ENCODE measurements at places on chromosomes 3 and 15.
A peak's percentile ranks its signal among the peaks of the same experiment; 100 is the strongest.

DNA sequence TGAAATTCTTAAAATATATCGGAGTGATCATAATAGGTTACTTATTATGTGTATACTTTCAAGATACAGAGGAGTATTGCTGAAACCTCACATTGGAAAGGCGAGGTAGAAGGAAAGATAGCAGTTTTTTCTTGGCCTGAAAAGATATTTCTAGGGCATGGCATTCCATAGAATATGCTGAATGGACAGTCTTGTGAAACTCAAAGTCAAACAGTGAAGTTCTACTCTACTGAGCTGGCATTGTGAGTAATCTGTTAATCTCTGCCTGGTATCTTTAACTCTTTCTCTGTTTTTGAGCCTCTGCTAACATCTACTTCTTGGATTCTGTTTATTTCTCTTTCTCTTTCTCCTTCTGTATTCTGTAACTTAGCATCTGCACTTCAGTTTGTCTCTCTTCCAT, 176.3 kb upstream of the ZBTB20 start:
- DNase-seq, result no peak

DNA sequence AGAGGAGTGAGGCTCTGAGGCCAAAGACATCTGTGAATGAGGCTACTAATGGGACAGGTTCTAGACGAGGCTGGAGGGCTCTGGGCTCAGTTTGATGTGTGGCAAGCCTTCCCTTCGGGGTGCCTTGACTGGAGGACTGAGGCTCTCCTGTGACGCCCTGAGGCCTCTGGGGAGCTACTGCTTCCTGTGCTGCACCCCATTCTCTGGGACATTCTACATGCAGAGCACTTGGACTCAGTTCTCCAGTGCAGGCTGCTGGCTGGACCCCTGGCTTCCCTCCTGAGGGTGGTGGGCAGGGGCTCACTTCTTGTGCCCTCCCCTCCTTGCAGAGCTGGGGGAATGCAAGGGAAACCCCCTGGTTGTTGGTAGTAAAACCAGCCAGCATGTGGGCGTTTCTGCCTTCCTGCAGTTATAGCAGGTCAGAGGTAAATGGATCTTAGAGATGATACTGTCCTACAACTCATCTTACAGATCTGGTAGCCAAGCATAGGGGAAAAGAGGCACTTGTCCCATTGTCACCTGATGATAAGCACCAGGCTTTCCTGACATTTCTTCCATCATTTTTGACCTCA, 133.3 kb downstream of the CHDH start:
- DNase-seq, result no peak

DNA sequence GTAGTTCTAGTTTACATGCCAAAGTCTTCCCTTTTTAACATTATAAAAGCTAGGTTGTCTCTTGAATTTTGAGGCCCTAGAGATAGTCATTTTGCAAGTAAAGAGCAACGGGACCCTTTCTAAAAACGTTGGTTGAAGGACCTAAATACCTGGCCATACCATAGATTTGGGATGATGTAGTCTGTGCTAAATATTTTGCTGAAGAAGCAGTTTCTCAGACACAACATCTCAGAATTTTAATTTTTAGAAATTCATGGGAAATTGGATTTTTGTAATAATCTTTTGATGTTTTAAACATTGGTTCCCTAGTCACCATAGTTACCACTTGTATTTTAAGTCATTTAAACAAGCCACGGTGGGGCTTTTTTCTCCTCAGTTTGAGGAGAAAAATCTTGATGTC, 21.3 kb downstream of the SLC35A5 start:
- no peak for DNase-seq

DNA sequence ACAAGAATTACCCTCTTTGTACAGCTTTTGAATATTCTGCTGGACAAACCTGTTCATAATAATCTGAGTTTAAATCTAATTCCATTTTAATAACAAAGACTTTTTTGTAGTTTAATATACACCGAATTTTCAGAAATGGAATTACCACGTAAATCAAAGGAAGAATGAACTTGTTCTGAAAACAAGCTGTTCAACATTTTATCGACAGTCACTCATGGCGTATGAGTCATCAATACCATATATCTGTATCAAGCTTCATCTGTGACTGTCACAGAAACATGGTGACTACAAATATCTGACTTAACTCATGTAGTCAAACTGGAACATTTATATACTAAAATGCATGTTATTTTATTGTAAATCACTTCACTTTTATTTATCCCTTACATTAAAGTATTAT, 90.0 kb downstream of the EFL1 start:
- DNase-seq, result no peak

DNA sequence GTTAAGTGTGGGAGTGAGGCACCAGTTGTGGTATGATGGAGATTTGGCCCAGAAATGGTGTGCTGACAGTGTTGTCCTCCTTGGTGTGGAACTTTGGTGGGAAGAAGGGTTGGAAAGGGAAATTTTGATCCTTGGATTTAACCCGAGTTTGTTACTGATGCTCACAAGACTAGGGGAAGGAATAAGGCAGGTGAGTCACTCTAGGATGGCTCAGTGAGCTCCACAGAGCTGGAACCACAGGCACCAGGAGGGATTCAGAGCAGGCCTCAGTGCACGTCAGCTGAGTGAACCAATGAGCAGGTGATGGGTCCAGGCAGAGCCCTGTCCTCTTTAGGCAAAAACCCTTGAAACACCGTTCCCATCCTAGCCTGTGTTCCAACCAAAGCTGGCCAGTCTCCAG, 11.4 kb downstream of the CHRD start:
- DNase-seq, result no peak

DNA sequence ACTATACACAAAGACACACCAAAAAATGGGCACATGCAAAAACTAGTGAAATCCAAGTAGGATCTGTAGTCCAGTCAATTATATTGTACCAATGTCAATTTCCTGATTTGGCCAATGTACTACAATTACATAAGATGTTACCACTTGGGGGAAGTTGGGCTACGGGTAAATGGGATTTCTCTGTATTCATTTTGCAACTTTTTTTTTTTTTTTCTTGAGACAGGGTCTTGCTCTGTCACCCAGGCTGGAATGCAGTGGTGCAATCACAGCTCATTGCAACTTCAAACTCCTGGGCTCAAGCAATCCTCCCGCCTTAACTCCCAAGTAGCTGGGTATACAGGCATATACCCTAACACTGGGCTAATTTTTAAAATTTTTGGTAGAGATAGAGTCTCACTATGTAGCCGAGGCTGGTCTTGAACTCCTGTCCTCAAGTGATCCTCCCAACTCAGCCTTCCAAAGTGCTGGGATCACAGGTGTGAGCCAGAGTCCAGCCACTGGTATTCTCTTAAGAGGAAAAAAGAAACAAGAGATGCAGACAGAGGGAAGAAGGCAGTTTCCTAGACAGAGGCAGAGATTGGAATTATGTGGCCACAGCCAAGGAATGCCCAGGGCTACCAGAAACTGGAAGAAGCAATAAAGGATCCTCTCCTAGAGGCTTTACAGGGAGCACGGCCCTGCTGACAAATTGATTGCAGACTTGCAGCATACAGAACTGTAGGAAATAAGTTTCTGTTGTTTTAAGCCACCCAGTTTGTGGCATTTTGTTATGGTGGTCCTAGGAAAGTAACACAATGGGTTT, 33.3 kb downstream of the TFDP2 start:
- DNase-seq, result no peak

GRCh38 chr3:148585671-148586379, 111.9 kb upstream of the AGTR1 start:
- no peak for DNase-seq

DNA sequence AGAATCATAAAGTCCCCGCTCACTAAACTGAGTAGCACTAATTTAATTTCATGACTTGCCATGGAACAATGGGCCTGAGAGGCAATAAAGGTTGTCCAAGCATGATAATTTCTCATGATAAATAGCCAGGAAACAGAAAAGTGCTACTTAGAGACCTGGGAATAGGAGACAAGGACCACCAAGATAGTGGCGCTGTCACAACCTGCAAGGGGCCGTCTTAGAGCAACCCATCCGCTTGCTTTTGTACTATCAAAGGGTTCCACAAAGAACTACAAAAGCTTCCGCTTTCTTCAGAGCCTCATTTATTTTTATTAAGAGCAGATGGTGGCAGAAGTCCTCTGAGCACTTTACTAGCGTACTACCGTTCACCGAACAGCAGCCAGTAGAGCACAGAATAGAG, 421.7 kb upstream of the GRM7 start:
- no peak for DNase-seq

GRCh38 chr3:139123377-139124095, 78.8 kb upstream of the PRR23C start:
- DNase-seq, result peak; percentile 30

GRCh38 chr3:150545419-150546225, 674 bp downstream of the SERP1 start:
- no peak for DNase-seq

- DNase-seq, result no peak
Measured at GRCh38 chr3:45180051-45180450, 33.9 kb upstream of the CDCP1 start.

DNA sequence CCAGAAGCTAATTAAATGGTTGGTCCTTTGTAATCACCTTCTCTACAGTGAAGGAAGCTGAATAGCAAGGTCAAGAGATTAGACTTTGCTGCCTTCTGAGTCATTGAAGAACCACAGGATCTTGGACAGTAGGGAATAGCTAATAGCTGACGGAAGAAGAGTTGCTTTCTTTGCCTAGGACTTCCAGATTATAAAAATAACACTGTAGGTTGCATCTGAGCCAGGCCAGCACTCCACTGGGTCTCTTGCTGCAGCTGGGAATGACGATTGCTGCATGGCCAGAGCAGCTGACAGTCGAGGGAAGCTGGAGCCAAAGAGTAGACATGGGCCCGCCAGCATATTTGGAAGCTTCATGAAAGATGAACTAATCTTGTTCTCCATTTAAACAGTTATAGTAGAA, 81.5 kb upstream of the KCNMB2 start:
- no peak for DNase-seq

DNA sequence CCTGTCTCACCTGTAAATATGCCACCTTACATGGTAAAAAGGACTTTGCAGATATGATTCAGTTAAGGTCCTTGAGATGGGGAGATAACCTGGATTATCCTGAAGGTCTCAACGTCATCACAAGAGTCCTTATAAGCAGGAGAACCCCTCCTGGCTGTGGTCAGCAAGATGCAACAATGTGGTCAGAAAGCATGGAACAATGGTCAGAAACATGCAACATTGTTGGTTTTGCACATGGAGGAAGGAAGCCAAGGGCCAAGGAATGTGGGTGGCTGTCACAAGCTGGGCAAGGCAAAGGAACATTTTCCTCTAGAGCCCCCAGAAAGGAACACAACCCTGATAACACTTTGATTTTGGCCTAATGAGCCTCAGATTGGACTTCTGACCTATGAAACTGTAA, 9.4 kb upstream of the SUMF1 start:
- no peak for DNase-seq
